ENCODE measurements at places on chromosomes 13 and 19. TPM values are rescaled to one million over a fixed set of nuclear protein-coding genes. Genes with fewer than 3 reads are reported as not detected.

DNA sequence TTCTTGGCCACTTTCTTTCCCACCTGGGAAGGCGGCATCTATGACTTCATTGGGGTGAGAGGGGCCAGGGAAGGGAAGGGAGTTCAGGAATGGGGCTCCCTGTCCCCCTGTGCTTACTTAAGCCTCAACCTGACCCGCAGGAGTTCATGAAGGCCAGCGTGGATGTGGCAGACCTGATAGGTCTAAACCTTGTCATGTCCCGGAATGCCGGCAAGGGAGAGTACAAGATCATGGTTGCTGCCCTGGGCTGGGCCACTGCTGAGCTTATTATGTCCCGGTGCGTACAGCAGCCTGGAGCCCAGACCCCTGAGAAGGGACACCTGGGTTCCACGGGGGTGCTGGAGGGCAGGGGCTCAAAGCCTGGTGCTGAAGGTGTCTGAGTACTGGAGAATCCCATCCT, 1.1 kb downstream of the TMEM147 start:
- no peak for DNase-seq

DNA sequence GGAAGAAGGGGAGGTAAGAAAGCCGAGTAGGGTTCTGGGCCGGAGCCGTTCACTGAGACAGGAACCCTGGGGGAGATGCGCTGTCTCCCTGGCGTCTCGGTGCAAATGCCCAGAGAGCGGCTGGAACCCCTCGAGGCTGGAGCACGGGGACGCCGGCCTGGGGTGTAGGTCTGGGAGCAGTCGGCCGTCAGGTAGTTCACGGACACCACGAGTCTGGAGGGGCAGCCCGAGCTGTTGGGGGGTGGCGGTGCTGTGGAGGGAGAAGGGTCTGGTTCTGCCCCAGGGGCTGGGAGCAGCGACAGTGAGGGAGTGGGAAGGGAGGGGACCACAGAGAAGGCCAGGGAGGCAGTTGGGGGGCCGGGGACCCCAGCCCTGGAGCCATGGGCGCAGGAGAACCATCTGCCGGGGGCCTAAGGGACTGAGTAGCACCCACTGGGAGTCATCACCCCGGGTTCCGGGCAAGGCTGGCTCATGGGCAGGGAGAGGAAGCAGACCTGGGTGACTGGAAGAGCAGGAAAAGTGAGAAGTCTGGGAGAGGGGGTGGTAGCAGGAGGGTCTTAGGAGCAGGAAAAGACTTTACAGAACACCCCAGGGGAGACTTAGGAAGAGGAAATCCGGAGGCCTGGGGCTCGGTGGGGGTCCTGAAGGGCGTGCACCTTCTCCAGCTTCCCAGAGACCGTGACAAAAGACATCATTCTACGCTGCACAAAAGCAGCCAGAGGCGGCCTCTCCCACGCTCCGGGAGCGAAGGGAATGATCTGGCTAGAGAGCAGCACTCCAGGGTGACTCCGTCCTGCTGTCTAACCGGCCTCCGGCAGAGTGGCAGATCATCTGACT, 173.1 kb upstream of the SOX1 start:
- no peak for DNase-seq

DACT3 gene
- total RNA-seq = 2.0 TPM

SMAD9 gene
- total RNA-seq = 1.0 TPM

ATP4A gene
- total RNA-seq = 0.50 TPM

DNA sequence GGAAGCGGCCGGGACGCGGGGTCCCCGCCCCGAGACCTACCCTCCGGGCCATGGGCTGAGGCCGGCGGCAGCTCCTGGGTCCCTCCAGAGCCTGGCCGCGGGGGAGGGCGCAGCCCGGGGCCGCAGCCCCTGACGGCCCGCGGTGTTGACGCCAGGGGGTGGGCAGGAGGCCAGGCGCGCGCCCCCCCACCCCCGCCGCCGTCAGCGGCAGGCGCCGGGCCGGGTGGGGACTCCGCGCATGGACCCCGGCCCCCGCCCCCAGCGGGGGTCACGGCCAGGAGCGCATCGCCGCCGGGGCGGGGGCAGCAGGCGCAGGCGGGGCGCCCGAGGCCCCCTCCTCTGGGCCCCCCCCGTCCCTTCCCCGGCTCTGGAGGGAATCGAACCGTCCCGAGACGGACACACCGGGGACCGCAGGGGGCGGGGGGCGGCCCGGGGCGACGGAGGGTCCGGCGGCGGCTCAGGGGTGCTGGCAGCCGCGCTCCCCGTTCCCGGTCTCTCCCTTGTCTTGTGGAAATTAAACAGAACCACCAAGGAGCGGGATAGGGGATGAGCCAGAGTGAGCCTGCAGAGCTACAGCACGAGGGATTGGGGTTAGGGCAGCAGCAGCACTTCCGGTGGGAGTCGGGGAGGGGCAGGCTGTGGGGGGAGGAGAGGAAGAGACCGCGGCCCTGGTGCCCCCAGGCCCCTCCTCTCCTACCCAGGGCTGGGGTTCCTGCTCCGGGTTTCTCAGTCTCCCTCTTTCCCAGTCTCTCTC, at the start of gene MEIS3:
Gene MEIS3, minus strand, starts transcription at position 498 of the 754 bp plus-strand sequence. Its CDS starts 446 bp downstream, at position 52.
- DNase-seq = peak; percentile 64

GRCh38 chr19:13966684-13967128, 14.4 kb downstream of the DCAF15 start:
- DNase-seq = no peak

DNA sequence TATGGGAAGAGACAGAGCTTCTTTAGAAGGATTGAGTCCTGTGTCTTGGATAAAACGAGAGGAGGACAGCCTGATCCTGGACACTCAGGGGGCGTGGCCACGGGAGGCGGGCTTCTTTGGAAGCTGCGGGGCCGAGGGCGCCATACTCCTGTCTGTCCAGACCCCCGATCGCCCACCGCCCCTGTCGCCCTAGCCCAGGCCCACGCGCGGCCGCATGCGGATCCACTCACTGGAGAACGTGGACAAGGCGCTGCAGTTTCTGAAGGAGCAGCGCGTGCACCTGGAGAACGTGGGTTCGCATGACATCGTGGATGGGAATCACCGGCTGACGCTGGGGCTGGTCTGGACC, 23.1 kb downstream of the SPTBN4 start:
- DNase-seq = no peak

GRCh38 chr13:75236774-75237173, 245.2 kb downstream of the TBC1D4 start:
- DNase-seq = no peak

LSM7 gene
- total RNA-seq = 228 TPM

DNA sequence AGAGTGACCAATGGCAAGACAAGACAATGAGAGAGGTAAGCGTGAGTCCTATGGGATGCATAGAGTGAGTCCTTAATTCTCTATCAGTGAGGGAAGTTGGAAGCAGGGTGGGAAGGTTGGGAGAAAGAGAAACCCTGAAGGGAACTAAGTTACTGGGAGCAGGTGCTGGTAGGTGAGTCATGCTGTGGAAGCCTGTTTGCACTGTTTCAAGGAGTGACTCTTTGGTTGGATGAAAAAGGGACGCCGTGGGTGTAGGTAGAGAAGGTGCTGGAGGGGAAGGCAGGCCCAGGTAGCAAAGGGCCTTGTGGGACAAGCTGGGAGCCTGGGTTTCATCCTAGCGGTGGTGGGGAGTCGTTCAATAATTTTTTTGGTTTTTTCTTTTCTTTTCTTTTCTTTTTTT, 21.9 kb downstream of the IGFL1 start:
- no peak for DNase-seq

DNA sequence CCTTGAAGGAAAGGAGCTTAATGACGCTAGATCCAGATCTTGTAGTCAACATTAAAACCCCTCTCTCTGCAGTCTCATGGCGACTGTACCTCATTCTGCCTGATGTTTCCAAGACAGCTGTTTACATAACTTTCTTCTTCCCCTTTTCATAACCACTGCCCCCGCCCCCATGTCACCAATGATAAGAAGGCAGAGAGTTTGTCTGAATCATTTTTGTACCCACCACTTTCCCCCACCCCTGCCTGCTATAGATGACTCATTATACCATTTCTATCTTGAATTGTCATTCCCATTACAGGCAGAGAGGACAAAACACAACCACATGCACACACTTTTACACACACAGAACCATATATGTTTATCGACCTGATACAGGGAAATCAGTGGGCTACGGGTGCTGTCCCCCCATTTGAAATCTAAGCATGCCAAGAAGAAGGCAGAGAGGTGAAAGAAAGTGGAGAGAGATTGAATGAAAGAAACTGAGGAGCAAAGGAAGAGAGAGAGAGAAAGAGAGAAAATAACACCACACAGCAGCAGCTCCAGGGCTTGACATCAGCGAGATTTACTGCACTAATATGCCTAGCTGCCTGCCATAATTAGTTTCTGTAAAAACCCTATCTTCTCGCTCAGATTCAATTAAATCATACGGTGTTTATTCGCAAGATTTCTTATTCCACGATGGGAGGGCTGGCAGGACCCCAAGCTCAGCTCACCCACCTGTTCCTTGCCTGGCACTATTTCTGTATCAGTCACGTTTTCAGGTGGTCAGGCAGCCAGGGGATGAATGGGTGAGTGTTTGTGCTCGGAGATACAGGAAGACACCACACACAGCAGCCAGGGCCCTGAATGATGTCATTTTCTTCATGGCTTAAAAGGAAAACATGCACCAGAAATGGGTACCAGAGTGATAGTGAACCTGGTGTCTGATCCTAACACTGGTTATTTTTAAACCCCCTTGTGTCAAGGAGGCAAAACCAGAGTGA, 114.3 kb upstream of the SERP2 start:
- no peak for DNase-seq

GRCh38 chr19:45164577-45165335, 4.0 kb upstream of the NKPD1 start:
- peak; percentile 69 for DNase-seq

- no peak for DNase-seq
Measured at GRCh38 chr13:42575938-42576337, 2.0 kb downstream of the TNFSF11 start.

DNA sequence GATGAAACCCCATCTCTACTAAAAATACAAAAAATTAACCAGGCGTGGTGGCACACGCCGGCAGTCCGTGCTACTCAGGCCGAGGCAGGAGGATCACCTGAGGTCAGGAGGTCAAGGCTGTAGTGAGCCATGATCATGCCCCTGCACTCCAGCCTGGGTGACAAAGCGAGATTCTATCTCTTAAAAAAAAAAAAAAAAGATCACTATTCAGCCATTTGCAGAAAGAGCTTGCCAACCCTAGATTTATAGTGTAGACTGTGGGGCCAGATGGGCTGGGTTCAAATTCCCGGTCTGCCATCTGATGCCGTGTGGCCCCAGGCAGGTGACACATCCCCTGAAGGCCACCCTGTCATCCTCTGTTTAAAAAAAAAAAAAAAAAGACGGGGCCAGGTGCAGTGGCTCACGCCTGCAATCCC, 28.9 kb downstream of the SMIM24 start:
- no peak for DNase-seq

GRCh38 chr19:2089001-2089711, 7.0 kb downstream of the MOB3A start:
- DNase-seq = no peak

GRCh38 chr13:46339035-46339666, 47.9 kb downstream of the RUBCNL start:
- no peak for DNase-seq

DNA sequence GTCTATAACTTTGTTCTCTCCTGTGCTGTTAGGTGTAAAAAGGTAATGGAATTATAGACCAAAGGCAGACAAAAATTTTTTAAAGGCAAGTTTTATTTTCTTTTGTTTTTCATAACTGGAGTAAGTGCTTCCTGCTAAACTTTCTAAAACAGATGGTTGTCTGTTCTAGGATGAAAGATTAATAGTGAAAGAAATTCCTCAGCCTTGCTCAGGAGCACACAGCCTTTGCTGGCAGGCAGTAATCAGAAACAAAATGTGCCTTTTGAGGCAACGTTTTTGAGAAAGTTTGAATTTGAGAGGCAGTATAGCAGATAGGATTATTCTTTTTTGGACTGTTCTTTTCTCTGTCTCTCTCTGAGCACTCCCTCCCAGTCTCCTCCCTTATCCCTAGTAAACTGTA, 2749.5 kb downstream of the PCDH9 start:
- no peak for DNase-seq

DNA sequence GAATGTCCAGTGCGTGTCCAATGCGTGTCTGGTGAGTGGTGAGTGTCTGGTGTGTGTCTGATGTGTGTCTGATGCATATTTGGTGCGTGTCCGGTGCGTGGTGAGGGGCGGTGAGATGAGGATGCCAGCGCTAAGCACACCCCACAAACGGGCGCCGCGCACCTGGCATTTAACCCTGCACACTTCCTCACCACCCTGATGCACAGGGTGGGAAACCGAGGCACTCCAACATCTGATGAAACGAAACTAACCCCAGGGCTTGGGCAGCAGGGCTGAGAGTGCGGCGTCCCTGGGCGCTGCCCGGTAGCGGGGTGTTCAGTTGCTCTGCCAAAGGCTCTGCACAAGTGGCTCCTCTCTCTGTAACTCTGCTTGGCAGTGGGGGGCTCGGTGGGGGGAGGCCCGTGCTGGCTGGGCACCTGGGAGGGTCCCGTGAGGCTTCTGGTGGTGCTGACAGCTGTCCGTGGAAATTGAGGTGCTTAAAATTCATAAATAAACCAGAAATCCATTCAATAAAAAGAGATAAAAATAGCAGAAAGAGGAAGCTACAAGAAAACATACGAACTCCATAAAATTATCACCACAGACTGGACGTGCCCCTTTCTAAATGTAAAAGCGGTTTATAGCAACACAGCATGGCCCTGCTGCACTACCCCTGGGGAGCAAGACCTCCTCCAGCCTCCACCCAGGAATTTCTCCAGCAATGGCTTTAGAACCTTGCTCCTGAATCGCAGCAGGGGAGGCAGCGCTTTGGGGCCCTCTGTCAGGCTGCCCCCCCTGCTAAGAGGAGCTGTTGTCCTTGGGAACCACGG, 76.0 kb downstream of the RASA3 start:
- no peak for DNase-seq

- DNase-seq = no peak
Measured at GRCh38 chr19:21022996-21023395, 2.5 kb downstream of the ZNF430 start.

DLL3 gene
- total RNA-seq = 11.3 TPM

DNA sequence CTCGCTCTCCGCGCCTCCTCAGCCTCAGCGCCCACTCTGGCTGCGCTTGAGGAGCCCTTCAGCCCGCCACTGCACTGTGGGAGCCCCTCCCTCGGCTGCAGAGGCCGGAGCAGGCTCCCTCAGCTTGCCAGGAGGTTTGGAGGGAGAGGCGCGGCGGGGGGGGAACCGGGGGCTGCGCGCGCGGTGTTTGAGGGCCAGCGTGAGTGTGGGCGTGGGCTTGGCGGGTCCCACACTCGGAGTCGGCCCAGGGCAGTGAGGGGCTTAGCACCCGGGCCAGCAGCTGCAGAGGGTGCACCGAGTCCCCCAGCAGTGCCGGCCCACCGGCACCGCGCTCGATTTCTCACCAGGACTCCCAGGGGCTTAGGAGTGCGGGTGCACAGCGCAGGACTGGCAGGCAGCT, 1220.9 kb downstream of the PCDH9 start:
- DNase-seq = no peak

GRCh38 chr13:39840201-39840600, 184.7 kb downstream of the COG6 start:
- no peak for DNase-seq

DNA sequence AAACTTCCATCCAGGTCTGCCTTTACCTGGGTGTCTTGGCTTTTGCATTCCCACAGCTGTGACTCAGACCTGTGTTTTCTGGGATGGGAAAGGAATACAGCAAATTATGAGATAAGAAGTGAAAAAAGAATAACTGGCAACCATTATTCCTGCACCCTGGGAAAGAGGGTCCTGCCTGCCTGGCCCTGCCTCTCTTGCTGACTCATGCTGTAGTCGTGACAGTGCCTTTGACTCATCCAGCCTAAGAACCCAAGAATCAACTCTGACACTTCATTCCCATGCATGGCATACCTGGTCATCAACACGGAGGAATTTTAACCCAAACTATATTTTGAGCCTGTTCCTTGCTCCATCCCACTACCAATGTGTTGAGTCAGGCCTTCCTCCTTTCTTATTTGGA, 185.4 kb upstream of the SERP2 start:
- no peak for DNase-seq

GRCh38 chr13:110493613-110494012, 67.9 kb downstream of the RAB20 start:
- DNase-seq = no peak
